Stimulated activated CD4-positive, alpha-beta T cell treated with anti-CD3 and anti-CD28 coated beads, Interleukin-15, amount 100 ng/mL, for 1 hour (primary cell): ENCODE measurements at places on chromosomes 12 and 14.

DNA sequence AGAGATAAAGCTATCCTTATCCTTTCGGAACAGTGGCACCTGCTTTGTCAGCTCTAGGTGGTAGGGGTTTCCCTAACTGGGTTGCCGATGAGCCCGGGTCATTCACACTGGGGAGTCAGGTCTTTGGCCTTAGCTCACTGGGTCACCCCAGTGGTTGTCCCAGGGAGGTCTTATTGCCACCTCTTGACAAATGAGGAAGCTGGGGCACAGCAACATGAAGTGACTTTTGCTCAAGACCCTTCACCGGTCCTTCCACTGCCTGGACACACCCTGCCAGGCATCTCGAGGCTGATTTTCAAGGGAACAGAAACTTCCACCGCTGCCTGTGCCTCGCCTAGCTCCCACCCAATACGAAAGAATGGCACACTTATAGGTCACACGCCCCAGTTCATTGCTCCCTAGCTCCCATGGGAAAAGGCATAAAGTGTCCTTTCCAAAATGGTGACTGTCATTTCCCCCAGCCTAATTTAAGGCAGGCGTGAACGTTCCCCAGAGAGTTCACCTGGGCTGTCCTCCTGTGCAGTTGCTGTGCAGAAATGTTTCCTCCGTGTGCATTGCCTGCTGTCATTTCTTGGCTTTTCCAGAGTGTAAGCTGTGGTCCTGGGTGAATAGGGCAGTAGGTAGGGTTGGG, 156.1 kb upstream of the CCND2 start:
- no peak for DNase-seq

DNA sequence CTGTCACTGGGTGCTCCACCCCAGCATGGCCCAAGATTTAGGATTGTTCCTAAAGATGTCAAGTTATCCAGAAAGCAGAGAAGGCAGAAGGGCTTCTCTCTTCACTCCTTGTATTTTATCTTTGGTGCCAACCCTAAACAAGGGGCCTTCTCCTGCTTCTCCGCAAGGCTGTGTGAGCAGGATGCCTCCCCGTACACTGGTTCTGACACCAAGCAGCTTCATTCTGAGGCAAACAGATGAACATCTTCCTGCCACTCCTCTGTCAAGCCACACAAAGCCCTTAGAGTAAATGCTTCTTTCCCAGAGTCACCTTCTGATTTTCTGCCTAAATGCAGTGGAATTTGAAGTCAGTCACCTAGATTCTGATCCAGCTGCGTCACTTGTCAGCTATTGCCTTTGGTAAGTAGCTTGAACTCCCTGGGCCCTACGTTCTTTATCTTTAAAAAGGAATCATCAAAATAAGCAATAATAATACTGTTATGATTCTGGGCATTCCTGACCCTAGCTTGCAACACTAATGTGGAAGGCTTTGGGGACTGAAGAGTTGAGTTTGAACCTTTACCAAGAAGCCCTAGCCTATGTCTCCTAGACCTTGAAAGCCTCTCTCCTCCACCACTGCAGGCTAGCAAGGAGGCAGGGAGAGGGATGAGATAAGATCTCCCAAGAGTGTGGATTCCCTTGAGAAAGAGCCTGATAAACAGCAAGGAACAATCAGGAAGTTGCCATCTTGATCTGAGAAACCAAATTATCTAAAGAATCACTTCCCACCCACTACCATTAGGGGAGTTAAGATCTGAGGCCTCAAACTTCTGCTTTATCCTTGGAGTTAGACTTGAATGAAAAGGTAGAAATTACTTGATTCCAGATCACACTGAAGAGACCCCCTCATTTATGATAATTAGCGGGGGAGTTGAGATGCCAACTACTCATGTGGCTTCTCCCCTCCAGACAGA, 5.7 kb downstream of the KRT73 start:
- DNase-seq: no peak

- DNase-seq: no peak
Measured at GRCh38 chr12:67241482-67241881, 27.7 kb upstream of the CAND1 start.

DNA sequence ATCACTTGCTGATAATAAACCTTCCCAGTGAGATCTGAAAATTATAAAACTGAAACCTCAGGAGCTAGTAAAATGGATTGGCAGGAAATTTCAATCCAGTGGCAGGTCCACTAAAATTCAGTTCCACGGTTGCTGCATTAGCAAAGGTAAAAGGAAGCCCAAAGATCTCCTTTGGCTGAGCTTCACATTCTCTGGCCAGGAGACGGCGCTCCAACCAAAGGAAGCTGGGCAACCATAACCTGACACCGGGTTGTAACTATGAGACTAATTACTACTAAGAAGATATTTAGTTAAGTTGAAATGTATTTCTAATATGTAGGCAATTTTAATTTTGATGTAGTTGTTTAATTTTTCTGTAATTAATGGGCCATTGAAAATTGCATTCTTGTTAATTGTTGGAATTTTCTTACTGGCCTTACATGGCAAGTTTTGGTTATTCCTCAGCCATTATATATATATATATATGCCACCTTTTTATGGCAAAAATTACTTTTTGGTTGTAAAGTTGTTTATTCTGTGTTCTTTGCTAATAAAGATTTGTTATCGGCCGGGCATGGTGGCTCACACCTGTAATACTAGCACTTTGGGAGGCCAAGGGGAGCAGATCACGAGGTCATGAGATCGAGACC, 17.0 kb downstream of the OR8S1 start:
- peak; percentile 11 for DNase-seq

DNA sequence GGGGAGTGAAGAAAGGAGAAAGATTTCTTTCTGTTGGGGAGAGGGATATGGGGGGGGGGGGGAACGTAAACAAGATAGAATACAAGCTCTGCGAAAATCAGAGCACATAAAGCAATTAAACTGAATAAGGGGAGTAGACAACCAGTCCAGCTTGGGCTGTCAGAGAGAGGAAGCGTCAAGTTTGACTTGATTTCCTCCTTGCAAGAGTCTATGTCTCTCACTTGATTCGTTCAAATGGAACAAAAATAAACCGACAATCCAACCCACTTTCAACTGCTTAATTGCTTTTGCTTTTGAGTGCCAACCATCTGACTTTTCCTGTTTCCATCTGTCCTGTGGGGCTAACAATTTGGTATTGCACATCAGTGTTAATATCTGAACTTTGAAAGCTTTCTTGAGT, 942 bp downstream of the SYT1 start:
- DNase-seq: no peak
